Spleen (tissue), 13 donors: ENCODE measurements at places on chromosomes 7 and 10. TPM values are rescaled to one million over a fixed set of nuclear protein-coding genes. Genes with fewer than 3 reads are reported as not detected.

ATOH7 gene
- 0.10 TPM for polyA plus RNA-seq

DNA sequence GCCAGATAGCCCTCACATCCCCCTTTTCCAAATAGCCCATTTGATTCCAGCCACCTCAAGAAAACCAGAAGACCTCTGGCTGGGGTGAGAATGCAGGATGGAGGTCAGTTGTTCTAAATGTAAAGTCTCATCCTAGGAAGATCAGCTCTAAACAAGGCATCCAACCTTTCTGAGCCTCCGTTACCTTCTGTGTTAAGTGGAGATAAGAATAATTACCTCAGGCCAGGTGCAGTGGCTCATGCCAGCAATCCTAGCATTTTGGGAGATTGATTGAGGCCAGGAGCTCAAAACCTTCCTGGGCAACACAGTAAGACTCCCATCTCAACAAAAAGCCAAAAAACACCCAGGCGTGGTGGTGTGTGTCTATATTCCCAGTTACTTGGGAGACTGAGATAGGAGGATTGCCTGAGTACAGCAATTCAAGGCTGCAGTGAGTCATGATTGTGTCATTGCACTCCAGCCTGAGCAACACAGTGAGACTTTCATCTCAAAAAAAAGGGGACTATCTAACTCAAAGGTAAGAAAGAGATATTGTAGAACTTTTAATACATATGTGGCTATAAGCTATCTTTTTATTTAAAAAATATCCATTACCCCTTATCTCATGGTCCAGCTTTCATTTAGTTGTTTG lies 43.5 kb downstream of the PRTFDC1 start:
- DNase-seq, result no peak

DNA sequence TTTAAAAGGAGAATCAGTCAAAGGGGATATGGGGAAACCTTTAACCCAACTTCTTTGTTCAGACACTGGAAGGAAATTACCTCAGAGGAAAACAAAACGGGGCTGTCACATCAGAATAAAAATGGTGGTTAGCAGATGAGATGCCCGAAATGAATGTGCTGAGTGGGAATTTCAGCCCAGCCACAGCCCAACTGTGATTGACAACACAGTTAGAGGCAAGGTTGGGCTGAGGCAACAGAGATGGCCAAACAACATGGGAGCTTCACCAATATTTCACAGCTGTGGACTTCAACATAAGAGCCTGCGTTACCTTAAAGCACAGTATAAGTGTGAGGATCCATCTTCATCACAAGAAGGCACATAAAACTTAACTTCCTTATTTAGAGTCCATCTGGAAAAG lies 133.5 kb upstream of the PTPRZ1 start:
- no peak for DNase-seq

DNA sequence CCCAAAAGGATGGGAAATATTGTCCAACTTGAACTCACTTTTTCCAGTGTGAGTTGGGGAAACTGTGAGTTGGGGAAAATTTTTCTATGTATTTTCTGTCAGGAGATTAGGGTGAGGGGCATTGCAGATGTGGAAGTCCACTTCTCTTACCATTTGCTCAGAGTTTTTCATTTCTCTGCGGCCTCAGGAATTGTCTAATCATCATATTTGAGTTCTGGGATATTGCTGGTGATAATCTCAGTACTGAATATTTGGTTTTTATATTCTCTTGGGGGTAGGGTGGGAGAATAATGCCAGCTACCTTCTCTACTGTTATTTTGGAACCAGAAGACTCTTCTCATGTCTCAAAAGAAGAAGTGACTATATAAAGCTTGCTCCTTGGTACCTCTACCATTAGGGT lies 141.3 kb upstream of the SLC13A1 start:
- DNase-seq, result no peak

DNA sequence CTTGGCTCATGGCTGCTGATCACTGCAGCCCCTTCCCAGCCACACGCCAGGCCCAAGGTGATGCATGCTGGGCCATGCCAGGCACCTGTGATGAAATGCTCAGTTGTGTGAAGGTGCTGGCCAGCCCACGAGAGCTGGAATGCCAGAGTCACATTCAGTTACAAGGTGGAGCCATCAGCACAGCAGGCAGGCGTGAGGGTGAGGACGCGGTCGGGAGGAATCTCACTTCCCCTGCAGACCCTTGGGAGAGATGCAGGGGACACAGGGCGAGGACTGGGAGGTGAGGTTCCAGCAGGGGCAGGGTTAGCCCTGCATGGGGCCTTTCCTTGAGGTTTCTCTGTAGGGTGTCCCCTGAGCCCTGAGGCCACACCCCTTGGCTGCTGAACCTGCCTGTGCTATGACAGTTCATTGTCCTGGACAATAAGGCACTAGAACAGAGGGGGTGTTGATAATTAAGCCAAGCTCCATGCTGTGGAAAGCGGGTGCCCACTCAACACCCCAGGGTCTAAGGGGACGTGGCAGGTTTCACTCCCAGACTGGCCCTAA lies 82.4 kb downstream of the ADARB2 start:
- no peak for DNase-seq

PPP1R17 gene
- polyA plus RNA-seq, result not detected

DNA sequence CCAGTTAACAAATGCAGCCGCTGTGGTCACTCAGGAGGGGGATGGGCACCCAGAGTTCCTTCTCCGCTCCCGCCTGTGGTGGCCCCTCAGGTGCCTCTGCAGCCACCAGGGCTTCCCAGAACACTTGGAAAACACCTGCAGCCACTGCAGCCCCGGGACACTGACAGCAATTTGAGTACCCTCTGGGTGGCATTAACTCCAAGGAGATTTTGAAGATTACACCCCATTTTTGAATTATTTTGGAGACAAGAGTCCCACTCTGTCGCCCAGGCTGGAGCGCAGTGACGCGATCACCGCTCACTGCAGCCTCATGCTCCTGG lies 32.2 kb downstream of the IL15RA start:
- DNase-seq, result no peak

GRCh38 chr7:41058986-41059741 lies 643.7 kb downstream of the INHBA start:
- no peak for DNase-seq

GRCh38 chr7:149806726-149807125 lies 31.4 kb upstream of the ZNF862 start:
- no peak for DNase-seq

DNA sequence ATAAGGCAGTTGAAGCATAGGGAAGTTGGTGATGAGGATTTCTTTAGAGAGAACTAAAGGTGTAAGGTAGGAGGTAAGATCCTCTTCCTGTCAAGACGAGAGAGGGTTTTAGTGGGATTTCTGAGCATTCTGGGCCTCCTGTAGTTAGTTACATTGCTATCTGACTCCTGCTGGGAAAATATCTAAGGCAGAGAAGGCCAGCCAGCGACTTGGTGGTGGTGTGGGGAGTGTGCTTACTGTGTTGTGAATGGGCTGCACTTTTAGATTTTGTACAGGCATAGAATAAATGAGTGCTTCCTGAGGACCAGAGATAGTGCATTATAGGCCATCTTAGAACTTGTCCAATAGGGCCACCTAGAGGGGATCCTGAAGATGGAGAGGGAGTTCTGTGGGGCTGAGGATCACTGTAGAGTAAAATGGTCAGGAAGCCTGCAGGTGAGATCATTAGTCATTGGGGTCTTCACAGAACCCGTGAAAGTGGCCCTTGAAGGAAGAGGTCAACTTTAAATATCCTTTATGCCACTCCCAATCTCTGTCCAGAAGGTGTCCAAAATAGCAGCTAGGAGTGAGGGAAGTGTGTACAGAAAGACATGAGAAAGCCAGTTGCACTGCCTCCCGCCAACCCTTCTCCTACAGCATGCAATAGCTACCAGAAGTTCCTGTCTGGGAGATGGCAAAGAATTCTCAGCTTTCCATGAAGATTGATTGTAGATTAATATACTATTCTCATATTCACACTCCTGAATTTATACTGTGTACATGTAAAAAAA lies 266.6 kb downstream of the POLR1F start:
- no peak for DNase-seq
